Sigmoid colon (tissue), 7 donors: ENCODE measurements at places on chromosomes 11 and 22. TPM values are rescaled to one million over a fixed set of nuclear protein-coding genes. Genes with fewer than 3 reads are reported as not detected.

- peak; percentile 88 for DNase-seq
- H3K27ac ChIP-seq = peak overlapping the region; percentile 75
- H3K4me1 ChIP-seq = peaks cover 42% of the 10 kb centered on the region
- no peaks in the 10 kb centered on the region for H3K27me3 ChIP-seq
Measured at GRCh38 chr11:117823946-117824420, 561 bp downstream of the FXYD2 start.

DNA sequence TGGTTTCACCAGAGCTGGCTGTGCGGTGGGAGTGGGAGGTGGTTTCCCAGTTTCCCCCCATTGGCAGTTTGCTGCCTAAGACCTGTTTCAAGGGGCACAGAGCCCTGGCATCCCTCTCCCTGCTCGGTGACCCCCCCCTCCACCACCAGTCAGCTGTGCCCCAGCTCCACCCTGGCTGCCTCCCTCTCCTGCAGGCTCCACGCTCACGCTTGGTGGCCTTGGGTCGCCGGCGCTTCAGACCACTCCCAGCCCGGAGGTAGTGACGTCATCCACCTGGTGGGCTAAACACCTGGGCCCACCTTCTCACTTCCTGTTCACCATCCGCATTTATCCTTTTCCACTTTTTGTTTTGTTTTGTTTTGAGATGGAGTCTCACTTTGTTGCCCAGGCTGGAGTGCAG is 7.8 kb downstream of the GAL start:
- H3K27me3 ChIP-seq = no peaks in the 10 kb centered on the region
- no peak overlapping the region for H3K27ac ChIP-seq
- no peaks in the 10 kb centered on the region for H3K4me1 ChIP-seq
- DNase-seq = peak; percentile 48
- no peak overlapping the region for H3K4me3 ChIP-seq
- H3K36me3 ChIP-seq = no peaks in the 10 kb centered on the region

GRCh38 chr11:126313826-126314225 is 10.0 kb downstream of the DCPS start:
- no peak overlapping the region for H3K4me3 ChIP-seq
- H3K36me3 ChIP-seq = peaks cover 6% of the 10 kb centered on the region
- no peak overlapping the region for H3K27ac ChIP-seq
- DNase-seq = no peak
- no peaks in the 10 kb centered on the region for H3K27me3 ChIP-seq

GRCh38 chr22:19455585-19456370 is 8.3 kb upstream of the C22orf39 start:
- H3K36me3 ChIP-seq = peaks cover 34% of the 10 kb centered on the region
- no peak overlapping the region for H3K4me3 ChIP-seq
- H3K4me1 ChIP-seq = no peaks in the 10 kb centered on the region

DNA sequence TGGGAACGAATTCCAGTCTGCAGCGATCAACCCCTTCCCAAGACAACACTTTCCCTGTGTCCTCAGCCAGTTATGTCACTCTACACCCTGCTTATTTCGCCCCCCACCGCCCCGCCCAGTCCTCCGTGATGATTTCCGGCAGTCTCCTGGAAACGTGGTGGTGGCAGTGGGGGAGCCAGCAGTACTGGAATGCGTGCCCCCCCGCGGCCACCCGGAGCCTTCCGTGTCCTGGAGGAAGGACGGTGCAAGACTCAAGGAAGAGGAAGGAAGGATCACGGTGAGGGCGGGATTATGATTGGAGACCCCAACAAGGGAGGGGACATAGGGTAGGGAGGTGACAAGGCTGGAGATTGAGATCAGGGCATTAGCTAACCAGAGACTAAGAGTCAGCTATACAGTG is 4.1 kb downstream of the ROBO3 start:
- H3K27me3 ChIP-seq = peaks cover 89% of the 10 kb centered on the region
- DNase-seq = peak; percentile 27
- H3K36me3 ChIP-seq = no peaks in the 10 kb centered on the region
- no peaks in the 10 kb centered on the region for H3K4me1 ChIP-seq
- H3K27ac ChIP-seq = no peak overlapping the region
- H3K4me3 ChIP-seq = no peak overlapping the region

DNA sequence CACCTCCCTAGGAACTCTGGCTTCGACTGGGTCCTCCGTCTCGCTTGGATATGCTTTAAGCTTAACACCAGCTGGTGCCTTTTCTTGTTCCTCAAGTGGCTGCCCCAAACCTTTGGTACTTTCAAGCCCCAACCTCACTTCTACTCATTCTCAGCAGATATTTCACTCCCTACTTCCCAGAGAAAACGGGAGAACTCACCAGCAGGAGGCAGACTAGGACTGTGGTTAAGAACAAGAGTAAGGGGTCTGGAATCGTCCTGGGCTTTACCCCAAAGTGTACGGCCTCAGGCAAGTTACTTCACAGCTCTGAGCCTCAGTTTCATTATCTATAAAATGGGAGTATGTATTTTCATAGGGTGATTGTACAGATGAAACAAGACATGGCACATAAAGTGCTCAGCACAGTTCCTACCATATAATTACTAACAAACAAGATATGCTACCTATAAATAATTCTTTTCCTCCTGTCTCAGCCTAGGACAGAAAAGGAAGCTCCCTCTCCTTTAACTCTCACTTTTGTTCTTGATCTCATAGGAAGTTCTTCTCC is 37.8 kb downstream of the PAMR1 start:
- no peaks in the 10 kb centered on the region for H3K4me1 ChIP-seq
- H3K27ac ChIP-seq = no peak overlapping the region
- H3K36me3 ChIP-seq = no peaks in the 10 kb centered on the region
- H3K4me3 ChIP-seq = no peak overlapping the region

- no peaks in the 10 kb centered on the region for H3K4me1 ChIP-seq
- H3K27ac ChIP-seq = no peak overlapping the region
- H3K27me3 ChIP-seq = peaks cover 5% of the 10 kb centered on the region
- H3K36me3 ChIP-seq = no peaks in the 10 kb centered on the region
Measured at GRCh38 chr11:123519055-123519796, 89.2 kb downstream of the GRAMD1B start.

DNA sequence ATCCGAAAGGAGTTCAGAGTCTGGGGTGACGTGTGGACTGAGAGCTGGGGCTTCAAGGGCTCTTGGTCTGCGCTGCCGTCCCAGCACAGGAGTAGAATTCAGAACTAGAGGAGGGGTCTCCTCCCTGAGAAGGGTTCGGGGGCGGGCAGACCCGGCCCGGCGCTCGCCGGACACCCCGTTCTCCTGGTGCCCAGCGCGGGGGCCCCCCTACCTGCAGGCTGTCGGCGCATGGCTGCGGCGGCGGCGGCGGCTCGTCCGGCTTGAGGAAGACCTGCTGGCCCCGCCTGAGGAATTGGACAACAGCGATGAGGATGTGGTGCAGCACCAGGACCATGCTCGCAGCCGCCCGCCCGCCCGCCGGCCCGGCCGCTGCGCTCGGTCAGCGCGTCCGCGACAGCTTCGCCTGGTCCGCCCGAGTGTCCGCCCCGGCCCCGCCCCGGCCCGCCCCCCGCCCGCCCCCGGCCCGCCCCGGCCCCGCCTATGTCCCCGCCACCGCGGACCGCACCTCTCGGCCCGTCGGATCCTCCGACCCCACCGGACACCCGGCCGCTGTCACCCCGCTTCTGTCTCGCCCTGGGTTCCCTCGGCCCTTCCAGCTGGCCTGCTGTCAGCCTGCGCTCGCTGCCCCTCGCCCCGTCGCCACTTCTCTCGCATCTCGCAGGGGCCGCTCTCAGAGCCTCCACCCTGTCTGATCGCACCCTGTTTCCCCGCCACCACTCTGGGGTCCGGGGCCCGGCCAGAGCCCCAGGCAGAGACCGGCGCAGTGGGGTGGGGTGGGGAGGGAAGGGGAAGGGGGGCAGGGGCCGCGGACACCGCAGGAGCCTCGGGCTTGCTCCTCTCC is 32.0 kb downstream of the PDE2A start:
- no peaks in the 10 kb centered on the region for H3K27me3 ChIP-seq
- peaks cover 51% of the 10 kb centered on the region for H3K4me1 ChIP-seq
- DNase-seq = peak; percentile 78
- H3K27ac ChIP-seq = peak overlapping the region; percentile 76
- H3K4me3 ChIP-seq = peak overlapping the region; percentile 83

- H3K36me3 ChIP-seq = no peaks in the 10 kb centered on the region
- H3K4me3 ChIP-seq = peak overlapping the region; percentile 69
- H3K27ac ChIP-seq = peak overlapping the region; percentile 85
- DNase-seq = peak; percentile 69
Measured at GRCh38 chr11:128694618-128695481, 978 bp downstream of the FLI1 start.

GRCh38 chr22:36324414-36324813 is 63.4 kb downstream of the MYH9 start:
- no peaks in the 10 kb centered on the region for H3K27me3 ChIP-seq
- H3K36me3 ChIP-seq = peaks cover 39% of the 10 kb centered on the region
- H3K4me3 ChIP-seq = no peak overlapping the region

DNA sequence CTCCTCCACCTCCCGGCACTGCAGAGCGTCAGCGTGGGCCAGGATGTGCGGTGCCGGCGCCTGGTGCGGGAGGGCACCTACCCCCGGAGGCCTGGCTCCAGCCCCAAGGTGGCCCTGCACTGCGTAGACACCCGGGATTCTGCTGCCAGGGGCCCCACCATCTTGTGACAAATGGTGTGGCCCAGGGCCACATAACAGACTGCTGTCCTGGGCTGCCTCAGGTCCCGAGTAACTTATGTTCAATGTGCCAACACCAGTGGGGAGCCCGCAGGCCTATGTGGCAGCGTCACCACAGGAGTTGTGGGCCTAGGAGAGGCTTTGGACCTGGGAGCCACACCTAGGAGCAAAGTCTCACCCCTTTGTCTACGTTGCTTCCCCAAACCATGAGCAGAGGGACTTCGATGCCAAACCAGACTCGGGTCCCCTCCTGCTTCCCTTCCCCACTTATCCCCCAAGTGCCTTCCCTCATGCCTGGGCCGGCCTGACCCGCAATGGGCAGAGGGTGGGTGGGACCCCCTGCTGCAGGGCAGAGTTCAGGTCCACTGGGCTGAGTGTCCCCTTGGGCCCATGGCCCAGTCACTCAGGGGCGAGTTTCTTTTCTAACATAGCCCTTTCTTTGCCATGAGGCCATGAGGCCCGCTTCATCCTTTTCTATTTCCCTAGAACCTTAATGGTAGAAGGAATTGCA is 13.5 kb downstream of the TSKU start:
- H3K4me3 ChIP-seq = no peak overlapping the region
- no peaks in the 10 kb centered on the region for H3K27me3 ChIP-seq
- peaks cover 25% of the 10 kb centered on the region for H3K4me1 ChIP-seq
- no peak overlapping the region for H3K27ac ChIP-seq

PLAAT5 gene
- 2.0 TPM for total RNA-seq

TRMT2A gene
- 52.4 TPM for total RNA-seq

H19 gene
- total RNA-seq = 349 TPM

ENTHD1 gene
- not detected for total RNA-seq

THYN1 gene
- total RNA-seq = 76.2 TPM

PGA4 gene
- total RNA-seq = 4.3 TPM
